ENCODE measurements at places on chromosomes 5 and 9.

DNA sequence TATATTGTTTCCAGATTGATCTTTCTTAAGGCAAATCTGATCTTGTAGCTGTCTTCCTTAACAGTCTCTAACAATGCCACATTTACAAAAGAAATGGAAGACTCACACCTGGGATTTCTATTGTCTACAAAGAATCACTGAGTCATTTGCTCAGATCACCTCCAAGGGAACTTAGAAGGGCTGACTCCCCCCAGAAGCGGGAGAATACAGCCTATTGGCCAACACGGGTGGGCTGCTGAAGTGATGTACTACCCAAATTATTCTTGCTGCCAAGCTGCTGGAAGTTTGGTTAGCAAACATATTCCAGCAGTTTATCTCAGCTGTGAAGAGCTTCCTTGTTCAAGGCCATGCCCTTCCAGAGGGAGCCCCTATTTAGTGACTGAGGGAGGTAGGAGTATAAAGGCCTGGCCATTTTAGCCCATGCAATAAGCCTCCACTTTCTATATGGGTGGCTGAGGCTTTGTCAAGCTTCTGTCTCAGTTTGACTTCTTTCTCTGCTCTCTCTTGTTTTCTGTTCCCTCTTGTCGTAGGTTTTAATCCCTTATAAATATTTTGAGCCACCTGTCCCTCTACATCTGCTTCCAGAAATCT lies 379.4 kb downstream of the PRR16 start:
- no peak for DNase-seq

DNA sequence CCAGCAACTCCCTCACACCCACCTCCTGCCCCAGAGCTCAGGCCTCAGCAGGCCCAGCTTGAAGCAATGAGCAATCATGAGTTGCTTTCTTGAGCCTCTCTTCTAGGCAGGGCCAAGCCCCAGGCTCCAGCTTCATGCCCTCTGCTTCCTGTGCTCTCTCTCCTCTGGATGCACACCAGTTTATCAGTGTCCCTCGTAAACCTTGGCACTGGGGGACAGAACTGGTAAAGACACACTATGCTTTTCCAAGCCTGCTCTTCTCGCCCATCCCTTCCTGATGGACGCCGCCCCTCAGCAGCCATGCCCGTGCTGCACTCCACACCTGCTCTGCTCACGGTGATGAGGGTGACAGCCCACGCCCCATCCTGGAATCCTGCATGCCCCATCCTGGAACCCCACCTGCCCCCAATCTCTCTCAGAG lies 49.4 kb upstream of the ORM1 start:
- DNase-seq = no peak

DNA sequence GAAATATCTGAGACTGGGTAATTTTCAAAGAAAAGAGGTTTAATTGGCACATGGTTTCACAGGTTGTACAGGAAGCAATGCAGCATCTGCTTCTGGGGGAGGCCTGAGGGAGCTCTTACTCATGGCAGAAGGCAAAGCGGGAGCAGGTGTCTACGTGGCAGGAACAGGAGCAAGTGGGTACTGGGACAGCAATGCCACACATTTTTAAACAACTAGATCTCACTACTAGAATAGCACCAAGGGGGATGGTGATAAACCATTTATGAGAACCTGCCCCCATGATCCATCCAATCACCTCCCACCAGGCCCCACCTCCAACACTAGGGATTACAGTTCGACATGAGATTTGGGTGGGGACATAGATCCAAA lies 47.6 kb upstream of the HOMER1 start:
- DNase-seq = no peak

DNA sequence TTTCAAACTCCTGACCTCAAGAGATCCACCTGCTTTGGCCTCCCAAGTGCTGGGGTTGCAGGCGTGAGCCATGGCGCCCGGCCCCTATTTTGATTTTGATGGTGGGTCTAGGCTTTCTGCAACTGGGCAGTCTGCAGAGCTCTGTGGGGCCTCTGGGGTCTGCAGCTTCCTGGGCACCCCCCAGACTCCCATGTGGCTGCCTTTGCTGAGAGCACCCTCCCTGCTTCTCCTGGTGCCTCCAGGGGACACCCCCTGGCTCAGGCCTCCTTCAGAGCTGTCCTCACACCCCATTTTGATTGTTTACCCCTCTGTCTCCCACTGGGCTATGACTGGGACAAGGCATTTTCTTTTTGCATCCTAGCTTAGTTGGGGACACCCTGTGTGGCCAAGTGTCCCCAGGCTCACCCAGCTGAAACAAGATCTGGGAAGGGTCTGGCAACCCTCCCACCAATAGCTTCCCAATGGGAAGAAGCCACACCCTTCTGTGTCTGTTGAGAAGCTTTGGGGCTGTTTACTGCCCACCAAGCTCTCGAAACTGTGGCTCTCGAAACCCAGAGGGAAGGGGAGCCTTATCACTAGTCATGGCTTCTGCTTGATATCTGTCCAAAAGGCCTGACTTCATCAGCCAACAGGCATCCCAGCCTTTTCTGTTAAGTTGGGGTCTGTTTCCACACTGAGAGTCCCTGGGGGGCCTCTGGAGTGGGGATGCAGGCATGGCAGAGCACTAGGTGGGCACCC lies 204.4 kb upstream of the IER5L start:
- no peak for DNase-seq

- DNase-seq = peak; percentile 9
Measured at GRCh38 chr9:27499451-27499850, 24.6 kb upstream of the IFNK start.

DNA sequence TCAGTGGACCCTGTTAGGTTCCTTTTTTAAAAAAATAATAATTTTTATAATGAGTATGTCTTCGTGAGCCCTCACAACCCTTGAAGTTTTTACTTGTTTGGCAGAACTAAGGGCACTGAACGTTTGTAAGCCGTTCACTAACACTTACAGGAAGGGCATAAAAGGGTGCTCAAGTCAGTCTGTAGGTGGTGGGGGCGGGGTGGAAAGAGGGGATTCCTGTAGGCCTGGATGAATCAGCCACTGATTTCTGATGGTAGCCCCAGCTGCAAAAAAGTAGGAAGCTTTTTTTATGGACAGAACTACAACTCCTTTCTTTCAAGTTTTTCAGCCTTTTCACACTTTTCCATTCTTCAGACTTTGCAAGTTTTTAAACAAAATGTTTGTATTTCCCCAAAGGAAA lies 35.8 kb downstream of the PIK3R1 start:
- DNase-seq = no peak

GRCh38 chr5:16057277-16057676 lies 122.3 kb downstream of the MARCHF11 start:
- DNase-seq = peak; percentile 53

DNA sequence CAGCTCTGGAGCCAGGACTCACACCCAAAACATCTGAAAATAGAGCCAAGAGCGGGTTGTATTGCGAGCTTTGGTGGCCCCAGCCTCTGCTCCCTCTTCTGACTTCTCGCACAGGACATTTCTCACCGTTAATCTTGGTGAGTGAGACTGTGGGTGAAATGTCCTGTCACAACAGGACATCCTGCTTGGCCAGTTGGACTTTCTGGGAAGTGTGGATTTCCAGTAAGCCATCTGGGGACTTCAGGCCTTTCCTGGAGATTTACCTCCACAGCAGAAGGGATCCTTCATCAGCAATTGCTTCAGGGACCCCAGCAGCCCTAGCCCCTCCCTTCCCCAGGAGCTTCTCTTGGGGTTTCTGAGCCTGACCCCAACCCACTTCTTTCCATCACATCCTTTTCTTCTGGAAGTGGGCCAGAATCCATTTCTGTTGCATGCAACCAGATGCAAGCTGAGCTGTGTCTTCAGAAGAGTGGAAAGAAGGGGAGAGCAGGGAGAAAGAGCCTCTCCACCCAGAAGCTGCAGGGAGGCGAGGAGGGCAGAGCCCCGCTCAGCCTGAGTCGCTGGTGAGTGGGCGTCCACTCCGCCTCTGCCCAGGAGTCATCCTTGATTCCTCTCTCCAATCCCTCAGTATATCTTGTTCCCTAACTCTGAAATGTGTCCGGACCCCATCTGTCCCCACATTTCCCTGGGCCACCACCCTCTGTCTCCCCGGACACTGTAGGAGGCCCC lies 50.3 kb upstream of the GADD45G start:
- DNase-seq = no peak

- DNase-seq = no peak
Measured at GRCh38 chr9:87547671-87548081, 50.0 kb downstream of the DAPK1 start.

GRCh38 chr5:32027717-32028458 lies 146.2 kb downstream of the GOLPH3 start:
- peak; percentile 80 for DNase-seq

DNA sequence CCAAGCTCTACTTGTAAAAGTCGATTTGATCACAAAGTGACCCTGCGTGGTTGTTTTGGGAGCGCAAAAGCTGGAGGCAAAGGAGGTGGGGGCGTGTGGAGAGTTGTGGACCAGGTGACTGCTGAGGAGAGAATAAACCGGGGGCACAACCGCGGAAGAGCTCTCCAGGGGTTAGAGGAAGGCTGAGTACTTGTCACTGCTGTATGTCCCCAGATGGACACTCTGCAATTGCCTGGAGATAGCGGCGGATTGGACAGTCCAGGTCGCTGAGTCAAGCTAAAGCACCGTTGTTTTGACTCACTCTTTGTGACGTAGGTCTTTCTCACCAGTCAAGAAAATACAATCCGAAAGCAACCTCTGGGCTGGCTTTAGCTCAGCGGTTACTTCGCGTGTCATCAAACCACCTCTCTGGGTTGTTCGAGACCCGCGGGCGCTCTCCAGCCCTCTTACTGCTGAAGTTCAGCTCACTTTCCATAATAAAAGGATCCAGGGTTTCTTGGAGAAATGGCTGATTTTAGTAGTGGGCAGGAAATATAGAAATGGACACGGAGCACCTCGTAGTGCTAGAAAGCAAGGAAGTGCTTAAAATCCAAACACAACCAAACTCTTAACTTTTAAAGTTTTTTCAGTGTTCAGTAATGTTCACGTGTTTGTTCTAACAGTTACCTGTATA lies 25.7 kb downstream of the ZMAT2 start:
- peak; percentile 55 for DNase-seq

GRCh38 chr9:137055385-137056364 lies 1.8 kb upstream of the ENTPD2 start:
- DNase-seq = peak; percentile 41

- no peak for DNase-seq
Measured at GRCh38 chr5:96624596-96624995, 37.6 kb upstream of the CAST start.

DNA sequence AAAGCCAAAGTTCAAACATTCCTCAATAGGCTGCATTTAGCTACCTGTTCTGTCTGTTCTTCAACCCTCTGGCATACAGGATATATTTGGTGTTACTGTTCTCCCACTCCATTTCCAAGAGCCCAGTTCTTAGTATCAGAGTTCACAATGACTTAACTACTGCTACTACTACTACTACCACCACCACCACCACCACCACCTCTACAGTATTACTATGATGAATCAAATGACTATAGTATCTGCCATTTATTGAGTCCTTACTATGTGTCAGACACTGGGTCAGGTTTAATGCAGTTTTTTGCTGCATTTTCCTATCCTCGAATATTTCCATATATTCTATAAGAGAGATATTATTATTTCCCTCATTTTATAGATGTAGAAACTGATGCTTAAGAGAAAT lies 937 bp upstream of the CD180 start:
- DNase-seq = no peak

GRCh38 chr5:176812269-176813259 lies 2.2 kb downstream of the UNC5A start:
- DNase-seq = no peak

DNA sequence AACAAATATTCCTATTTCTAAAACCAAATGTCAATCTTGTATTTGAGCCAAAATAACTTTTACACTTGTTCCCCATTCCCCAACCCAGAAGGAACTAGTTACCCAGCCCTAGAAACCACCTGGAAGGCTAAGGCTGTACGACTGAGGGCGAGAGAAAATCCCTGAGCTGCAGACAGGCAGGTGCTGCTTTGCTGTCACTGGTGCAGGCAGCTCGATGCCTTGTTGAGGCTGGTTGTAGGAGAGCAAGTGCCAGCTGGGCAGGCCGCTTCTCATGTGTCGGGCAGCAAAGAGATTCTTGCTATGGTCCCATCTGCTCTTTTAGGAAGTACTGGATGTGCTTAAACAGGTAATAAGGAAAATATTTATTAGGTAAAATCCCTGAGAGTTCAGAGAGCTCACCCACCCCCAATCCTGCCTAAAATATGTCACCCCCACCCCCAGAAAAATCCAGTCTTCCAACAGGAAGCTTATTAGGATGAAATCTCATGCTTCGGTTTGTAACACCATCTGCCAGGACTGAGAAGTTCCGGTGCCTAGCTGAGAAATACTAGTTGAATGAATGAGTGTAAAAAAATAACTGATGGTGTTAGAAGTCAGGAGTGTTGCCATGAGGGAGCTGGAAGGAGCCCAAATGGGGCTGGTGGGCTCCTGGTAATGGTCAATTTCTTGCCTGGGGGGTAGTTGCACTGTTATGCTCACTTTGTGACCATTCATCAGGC lies 91.1 kb upstream of the DMRT1 start:
- DNase-seq = no peak

DNA sequence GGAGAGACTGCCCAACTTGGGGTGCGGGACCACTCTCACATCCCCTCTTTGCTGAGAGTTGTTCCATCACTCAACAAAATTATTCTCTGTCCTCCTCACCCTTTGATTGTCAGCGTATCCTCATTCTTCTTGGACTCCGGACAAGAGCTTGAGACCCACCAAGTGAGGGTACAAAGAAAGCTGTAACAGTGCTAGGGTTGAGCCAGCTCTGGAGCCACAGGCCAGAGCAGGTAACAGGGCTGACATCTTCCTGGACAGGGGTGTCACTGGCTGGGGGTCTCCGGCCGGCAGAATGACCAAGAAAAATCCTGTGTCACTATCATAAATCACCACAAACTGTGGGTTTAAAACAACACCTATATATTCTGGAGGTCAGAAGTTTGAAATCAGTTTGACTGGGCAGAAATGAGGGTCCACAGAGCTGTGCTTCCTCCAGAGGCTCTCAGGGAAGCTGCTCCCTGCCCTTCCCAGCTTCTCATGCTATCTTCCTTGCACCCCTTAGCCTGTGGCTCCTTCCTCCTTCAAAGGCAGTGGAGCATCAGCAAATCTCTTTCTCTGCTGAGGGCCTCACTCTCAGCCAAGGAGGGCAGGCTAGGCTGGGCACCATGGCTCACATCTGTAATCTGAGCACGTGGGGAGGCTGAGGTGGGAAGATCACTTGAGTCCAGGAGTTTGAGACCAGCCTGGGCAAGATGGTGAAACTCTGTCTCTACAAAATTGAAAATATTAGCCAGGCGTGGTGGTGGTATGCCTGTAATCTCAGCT lies 4.1 kb upstream of the BBLN start:
- no peak for DNase-seq

- DNase-seq = no peak
Measured at GRCh38 chr5:78922879-78923621, 62.1 kb downstream of the ARSB start.

DNA sequence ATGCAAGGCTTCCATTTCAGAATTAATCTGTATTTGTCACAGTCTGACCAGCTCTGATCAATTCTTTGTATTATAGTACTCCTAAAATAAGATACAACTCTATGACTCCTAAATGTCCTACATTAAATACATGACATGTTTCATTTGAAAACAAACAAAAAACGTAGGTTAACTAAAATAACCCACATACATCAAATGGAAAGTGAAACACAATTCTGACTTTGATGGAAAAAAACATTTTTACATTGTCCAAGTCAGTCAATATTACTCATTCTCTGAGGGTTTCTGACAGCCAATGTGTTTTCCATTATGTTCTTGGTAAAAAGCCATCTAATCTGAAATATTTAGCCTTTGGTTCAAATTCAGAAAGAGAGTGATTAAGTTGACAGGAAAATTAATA lies 8.7 kb downstream of the HMGCS1 start:
- no peak for DNase-seq

Measured in retinal pigment epithelial cell (primary cell).